Peyer's patch (tissue), 4 donors: ENCODE measurements at places on chromosomes 6 and 20. TPM values are rescaled to one million over a fixed set of nuclear protein-coding genes. Genes with fewer than 3 reads are reported as not detected.

- no peak for DNase-seq
These were observed 121.4 kb downstream of the TIAM2 start for GRCh38 chr6:155116571-155116910.

GRCh38 chr6:131163886-131164285 is 28.6 kb downstream of the AKAP7 start:
- DNase-seq = no peak

Gene HCRTR2
- total RNA-seq = not detected

Gene EEF1A2
- total RNA-seq = 0.67 TPM

- no peak for DNase-seq
These were observed 9.3 kb upstream of the EDN1 start for GRCh38 chr6:12280902-12281301.

DNA sequence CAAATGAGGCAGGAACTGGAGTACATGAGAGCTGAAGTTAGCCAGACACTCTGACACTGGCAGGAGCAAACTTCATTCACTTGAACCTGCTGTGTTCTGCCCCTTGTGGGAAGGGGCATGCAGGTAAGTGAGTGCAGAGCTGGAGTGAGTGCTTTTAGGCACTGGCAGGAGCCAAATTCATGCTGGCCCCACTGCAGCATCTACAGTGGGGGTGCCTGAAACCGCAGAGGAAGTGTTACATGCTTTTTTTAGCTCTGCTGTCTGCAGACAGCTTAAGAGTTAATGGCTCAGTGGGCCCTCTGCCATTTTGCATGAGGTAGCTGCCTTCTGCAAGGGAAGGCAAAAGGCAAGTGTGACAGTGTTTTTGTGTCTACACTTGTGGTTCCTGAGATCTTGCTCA is 167.9 kb upstream of the SYNCRIP start:
- no peak for DNase-seq

Gene BPIFB4
- total RNA-seq = not detected

Gene BTBD9
- 17.3 TPM for total RNA-seq

Gene TMEM244
- total RNA-seq = not detected

DNA sequence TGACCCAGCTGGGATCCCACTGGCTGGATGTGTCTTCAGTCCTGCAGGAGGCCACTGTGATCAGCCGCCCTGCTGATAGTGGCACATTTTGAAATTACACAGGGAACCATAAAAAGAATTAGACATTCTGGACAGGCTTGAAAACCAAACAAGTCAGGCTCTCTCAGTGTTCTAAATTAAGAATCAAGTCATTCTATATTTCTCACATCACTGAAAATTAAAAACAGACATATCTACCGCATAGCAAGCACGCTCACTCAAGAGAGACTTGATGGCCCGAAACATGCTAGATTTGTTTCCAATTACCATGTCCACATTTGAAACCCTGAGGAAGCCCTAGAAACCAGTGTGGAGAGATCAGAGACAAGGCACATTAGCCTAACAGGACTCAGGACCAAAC is 57.7 kb downstream of the NFATC2 start:
- no peak for DNase-seq

Gene TTLL9
- total RNA-seq = 1.7 TPM

Gene GRM1
- total RNA-seq = not detected

GRCh38 chr6:20669571-20670314 is 135.5 kb downstream of the CDKAL1 start:
- DNase-seq = no peak

Gene SMIM13
- 4.1 TPM for total RNA-seq

DNA sequence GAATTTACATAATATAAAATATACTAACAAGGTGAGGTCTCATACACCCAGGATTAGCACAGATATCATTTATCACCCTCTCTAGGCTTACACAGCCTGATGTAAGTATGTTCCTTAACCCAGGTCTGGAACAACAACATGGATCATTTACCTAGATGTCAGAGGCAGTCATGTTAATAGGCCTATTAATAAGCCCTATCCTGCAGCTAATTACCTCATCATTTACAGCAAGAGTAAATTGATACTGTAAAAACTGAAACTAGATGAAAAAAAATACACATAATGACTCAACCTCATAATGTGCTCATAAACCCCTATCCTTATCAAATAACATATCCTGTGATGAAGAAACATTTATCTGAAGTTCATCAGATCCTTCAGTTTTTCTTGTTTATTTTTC is 334.3 kb upstream of the MANEA start:
- DNase-seq = no peak

DNA sequence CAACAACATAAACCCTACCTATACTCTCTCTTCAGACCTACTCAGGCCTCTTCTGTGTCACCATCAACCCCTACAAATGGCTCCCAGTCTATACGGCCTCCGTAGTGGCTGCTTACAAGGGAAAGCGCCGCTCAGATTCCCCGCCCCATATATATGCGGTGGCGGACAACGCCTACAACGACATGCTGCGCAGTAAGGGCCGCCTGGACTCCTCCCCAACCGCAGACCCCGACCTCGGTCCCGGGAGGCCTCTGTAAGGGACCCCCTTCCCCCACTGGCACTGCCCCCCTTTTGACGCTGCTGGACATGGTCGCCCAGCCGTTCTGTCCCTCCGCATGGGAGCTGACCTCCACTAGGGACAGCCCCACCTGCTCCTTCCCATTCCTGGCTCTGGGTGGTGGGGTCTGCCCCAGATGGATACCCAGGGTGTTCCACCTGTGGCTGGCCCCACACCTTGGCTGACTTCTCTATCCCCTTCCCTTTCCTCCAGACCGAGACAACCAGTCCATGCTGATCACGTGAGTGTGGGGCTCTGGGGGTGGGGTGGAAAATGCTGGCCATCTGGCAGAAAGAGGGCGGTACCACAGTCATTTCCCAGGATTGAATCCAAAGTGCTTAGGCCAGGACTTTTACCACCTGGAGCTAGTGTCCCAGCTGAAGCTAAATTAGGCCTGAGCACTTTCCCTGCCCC is 25.0 kb downstream of the MYH7B start:
- DNase-seq = peak; percentile 69

DNA sequence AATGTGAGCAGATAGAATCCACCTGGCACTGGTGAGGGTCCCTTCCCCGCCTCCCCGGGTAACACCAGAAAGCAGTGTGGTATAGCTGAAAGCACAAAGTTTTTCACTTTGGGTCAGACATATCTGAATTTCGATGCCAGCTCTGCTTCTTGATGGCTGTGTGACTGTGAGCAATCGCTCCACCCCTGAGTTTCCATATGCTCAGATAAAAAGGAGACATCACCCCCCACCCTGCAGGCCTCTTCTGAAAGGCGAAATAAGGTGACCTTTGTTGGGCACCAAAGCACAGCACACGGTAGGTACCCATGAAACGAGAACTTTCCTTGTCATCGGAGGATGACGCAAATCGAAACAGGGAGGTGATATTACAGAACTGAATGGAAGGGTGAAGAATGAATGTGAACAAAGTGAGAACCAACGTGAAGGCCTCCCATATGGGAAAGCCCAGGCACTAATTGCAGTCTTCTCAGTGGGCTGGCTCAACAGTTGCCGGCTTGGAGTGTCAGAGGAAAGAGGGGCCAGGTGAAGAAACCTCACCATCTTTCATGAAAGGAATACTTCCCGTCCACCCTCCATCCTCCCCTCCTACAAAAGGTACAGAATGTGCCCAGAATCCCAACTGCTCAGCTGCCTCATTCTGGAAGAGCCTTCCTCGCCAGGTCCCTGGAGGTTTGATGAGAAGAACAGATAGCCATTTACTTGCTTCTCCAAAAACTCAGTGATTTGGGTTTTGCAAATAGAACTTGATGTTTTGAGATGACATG is 61.8 kb downstream of the NFATC2 start:
- no peak for DNase-seq

- no peak for DNase-seq
These were observed 6.8 kb upstream of the RIPK1 start for GRCh38 chr6:3061501-3061941.

DNA sequence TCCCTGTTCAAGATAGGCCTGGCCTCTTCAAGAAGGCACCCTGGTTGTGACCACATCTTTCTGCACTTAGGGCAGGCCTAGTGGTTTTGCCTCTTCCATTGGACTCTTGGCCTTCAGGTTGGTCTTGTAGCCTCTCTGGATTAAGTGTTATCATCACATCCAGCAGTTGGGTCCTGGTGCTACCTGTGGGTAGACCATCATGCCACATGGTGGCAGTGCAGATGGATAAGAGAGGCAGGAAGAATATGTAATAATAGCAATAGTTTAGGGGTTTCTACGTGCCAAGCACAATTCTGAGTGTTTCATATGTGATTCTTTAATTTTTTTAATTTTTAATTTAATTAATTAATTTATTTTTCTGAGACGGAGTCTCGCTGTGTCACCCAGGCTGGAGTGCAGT is 28.5 kb upstream of the SNRPB2 start:
- DNase-seq = no peak

- peak; percentile 70 for DNase-seq
These were observed 27.6 kb upstream of the MRPS18A start for GRCh38 chr6:43715056-43715788.

DNA sequence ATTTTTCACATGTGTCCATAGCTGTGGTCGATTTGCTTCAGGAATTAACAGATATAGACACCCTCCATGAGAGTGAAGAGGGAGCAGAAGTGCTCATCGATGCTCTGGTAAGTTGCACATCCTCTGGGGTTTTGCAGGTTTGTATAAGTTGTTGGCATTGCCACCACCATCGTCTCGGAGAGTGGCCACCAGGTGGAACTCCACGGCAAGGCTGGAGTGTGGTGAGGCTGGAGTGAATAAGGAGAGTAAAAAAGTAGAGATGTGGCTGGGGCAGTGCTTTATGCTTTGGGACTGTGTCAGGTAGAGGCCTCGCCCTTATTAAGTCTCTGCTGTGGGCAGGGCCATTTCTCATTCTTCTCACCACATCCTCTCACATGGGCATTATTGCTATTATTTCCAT is 63.7 kb downstream of the CTNNBL1 start:
- DNase-seq = peak; percentile 47

Gene PACSIN1
- total RNA-seq = 0.28 TPM

GRCh38 chr20:32062776-32063170 is 10.7 kb downstream of the HCK start:
- peak; percentile 65 for DNase-seq

GRCh38 chr6:169669889-169670288 is 31.9 kb downstream of the WDR27 start:
- no peak for DNase-seq

Gene CPNE5
- 1.7 TPM for total RNA-seq

GRCh38 chr6:56759521-56759920 is 116.8 kb upstream of the DST start:
- no peak for DNase-seq

Gene DNAH8
- total RNA-seq = not detected

Gene BPIFA1
- total RNA-seq = not detected
